Activated T-cell treated with anti-CD3 and anti-CD28 coated beads, Interleukin-2, amount 50 U/mL, for 24 hours (primary cell): ENCODE measurements at places on chromosomes 1 and 21.

DNA sequence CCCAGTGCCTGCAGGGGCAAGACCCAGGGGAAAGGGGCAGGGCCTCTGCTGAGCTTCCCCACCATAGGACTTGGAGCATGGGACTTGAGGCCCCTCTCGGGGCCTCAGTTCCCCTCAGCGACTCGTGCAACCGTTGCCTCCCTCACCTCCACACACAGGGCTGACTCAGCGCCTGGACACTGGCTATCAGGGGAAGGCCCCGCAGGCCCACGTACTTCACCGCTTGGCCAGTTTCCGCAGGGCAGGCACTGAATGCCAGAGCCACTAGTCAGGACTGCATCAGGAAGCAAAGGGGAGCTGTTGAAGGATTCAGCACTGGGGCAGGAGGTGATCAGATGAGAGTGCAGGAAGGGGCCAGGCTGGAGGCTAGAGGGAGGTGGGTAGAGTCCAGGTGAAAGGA is 15.5 kb upstream of the FAM131C start:
- no peaks in the 10 kb centered on the region for H3K36me3 ChIP-seq
- H3K27me3 ChIP-seq: no peaks in the 10 kb centered on the region
- H3K4me1 ChIP-seq: no peaks in the 10 kb centered on the region
- no peak overlapping the region for H3K27ac ChIP-seq
- DNase-seq: no peak

GRCh38 chr1:243529512-243529911 is 273.7 kb downstream of the SDCCAG8 start:
- H3K27ac ChIP-seq: no peak overlapping the region
- peaks cover 14% of the 10 kb centered on the region for H3K4me1 ChIP-seq
- DNase-seq: no peak
- no peak overlapping the region for H3K4me3 ChIP-seq
- peaks cover 40% of the 10 kb centered on the region for H3K36me3 ChIP-seq

- no peaks in the 10 kb centered on the region for H3K4me1 ChIP-seq
- no peak overlapping the region for H3K4me3 ChIP-seq
- DNase-seq: no peak
Measured at GRCh38 chr1:25056536-25056935, 126.5 kb upstream of the RUNX3 start.

- H3K36me3 ChIP-seq: no peaks in the 10 kb centered on the region
- no peak overlapping the region for H3K27ac ChIP-seq
- no peak overlapping the region for H3K4me3 ChIP-seq
- peaks cover 7% of the 10 kb centered on the region for H3K27me3 ChIP-seq
- no peaks in the 10 kb centered on the region for H3K4me1 ChIP-seq
- no peak for DNase-seq
Measured at GRCh38 chr1:17086751-17087150, 32.5 kb downstream of the PADI2 start.

DNA sequence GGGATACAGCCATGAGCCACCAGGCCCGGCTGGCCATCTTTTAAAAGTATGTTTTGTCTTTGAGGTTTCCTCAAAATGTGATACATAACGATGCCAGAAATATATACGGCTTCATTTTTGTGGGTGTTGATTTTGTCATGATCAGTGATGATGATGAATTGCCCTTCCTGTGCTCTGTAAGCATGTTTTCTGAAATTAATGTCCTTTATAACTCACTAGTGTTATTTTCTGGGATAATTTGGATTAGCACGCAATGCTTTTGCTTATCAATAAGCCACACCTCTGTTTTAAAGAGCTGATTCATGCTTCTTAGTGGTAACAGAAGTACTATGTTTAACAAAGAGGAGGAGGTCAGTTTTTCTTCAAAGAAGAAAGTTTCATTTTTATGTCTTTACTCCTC is 25.6 kb downstream of the PHACTR4 start:
- peaks cover 17% of the 10 kb centered on the region for H3K36me3 ChIP-seq
- H3K27ac ChIP-seq: no peak overlapping the region
- H3K4me3 ChIP-seq: no peak overlapping the region
- no peak for DNase-seq
- no peaks in the 10 kb centered on the region for H3K27me3 ChIP-seq

DNA sequence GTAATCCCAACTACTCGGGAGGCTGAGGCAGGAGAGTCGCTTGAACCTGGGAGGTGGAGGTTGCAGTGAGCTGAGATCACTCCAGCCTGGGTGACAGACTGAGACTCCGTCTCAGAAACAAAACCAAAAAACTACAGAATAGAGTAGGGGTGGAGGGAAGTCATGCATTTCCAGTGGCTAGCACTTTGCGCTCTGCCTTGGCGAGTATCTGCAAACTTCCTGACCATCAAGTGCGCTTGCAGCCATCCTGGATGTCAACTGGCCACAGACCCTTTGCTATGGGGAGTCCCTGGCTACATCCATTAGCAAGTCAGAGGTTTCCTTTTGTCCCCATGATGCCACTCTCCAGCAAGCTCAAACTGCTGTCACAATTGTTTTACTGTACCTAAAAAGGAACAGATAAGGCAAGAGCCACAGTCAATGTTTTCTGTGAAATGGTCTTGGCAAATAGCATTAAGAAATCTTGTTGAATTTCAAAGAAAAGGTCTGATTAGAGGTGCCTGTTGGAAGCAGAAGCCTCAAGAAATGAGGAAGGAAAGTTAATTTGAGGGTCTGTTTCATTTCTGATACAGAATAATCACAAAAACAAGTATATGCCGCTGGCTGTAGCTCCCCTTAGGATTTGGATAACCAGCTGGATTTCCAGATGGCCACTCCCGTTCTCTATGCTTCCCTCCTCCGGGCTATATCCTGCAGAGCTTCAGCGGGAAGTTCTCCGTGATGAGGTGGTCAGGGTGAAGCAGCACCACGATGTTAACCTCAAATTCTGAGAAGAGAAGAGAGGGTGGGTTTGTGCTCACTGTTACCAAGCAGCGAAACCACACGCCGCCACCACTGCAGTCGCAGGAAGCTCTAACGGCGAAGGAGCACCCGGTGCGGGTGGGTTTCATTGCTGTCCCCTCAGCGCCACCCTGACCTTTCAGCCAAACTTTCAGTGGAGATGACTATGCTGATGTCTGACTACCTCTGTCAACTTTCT is 42.0 kb downstream of the VPS26C start:
- peak overlapping the region; percentile 95 for H3K27ac ChIP-seq
- peaks cover 89% of the 10 kb centered on the region for H3K36me3 ChIP-seq
- peak; percentile 62 for DNase-seq

- H3K27ac ChIP-seq: no peak overlapping the region
- no peak for DNase-seq
- no peaks in the 10 kb centered on the region for H3K36me3 ChIP-seq
- H3K27me3 ChIP-seq: no peaks in the 10 kb centered on the region
- peaks cover 43% of the 10 kb centered on the region for H3K4me1 ChIP-seq
Measured at GRCh38 chr1:41689139-41689538, 204.7 kb upstream of the EDN2 start.

GRCh38 chr1:69045572-69045971 is 522.1 kb upstream of the LRRC7 start:
- no peak overlapping the region for H3K4me3 ChIP-seq
- H3K36me3 ChIP-seq: no peaks in the 10 kb centered on the region
- no peaks in the 10 kb centered on the region for H3K4me1 ChIP-seq
- DNase-seq: no peak

GRCh38 chr1:246631426-246631825 is 65.2 kb downstream of the CNST start:
- no peak for DNase-seq
- peaks cover 55% of the 10 kb centered on the region for H3K36me3 ChIP-seq
- H3K4me1 ChIP-seq: peaks cover 14% of the 10 kb centered on the region
- no peaks in the 10 kb centered on the region for H3K27me3 ChIP-seq
- no peak overlapping the region for H3K4me3 ChIP-seq
- H3K27ac ChIP-seq: no peak overlapping the region

DNA sequence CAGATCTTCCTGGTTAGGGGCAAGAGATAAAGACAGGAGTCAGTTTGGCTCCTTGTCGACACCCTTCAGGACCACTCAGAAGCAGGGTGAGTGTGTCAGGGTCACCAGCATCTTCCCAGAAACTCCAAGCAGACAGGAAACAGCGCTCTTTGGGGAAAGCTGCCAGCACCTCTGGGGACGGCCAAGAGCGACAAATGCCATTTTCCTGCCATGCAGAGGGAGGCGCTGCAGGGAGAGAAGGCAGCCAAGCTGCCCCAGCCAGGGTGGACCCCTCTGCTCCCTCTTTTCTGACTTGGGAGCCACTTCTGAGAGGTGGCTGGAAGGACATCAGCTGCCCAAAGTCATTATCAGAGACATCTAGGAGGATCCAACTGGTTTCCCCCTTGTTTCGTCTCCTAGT is 29.0 kb downstream of the SIM2 start:
- peaks cover 27% of the 10 kb centered on the region for H3K27me3 ChIP-seq
- no peaks in the 10 kb centered on the region for H3K36me3 ChIP-seq
- H3K27ac ChIP-seq: no peak overlapping the region
- H3K4me1 ChIP-seq: no peaks in the 10 kb centered on the region
- no peak for DNase-seq

DNA sequence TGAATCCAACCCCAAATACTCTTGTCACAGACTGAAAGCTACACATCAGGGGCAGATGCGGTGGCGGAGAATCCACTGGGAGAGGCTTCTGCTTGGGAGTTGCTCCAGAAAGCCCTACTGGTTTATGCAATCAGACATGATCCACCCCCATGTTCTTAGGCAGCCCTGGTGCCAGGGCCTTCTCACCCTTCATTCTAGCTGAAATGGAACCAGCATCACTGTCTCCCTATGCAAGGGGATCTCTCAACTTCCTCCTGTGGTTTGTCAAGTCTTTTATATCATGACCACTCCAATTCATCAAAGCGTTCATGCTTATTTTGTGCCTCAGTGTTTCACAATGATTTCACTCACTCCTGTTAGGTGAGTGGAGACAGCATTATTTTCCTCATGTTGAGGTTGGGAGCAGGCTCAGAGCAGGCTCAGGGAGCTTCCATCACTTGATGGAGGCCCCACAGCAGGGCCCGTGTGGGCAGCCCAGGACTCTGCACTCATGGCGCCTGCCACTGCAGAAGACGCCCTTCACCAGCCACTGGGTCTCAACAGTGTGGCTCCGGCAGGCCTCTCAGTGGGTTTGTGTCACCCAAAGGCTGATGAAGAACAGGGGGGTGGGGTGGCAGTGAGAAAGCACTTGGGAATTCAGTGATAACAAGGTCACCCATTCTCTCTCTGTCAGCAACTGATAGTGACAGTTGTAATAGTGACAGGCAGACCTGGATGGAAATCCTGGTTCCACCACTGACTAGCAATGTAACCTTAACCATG is 67.1 kb downstream of the CD58 start:
- H3K36me3 ChIP-seq: no peaks in the 10 kb centered on the region
- H3K4me1 ChIP-seq: peaks cover 64% of the 10 kb centered on the region
- DNase-seq: no peak
- no peaks in the 10 kb centered on the region for H3K27me3 ChIP-seq

DNA sequence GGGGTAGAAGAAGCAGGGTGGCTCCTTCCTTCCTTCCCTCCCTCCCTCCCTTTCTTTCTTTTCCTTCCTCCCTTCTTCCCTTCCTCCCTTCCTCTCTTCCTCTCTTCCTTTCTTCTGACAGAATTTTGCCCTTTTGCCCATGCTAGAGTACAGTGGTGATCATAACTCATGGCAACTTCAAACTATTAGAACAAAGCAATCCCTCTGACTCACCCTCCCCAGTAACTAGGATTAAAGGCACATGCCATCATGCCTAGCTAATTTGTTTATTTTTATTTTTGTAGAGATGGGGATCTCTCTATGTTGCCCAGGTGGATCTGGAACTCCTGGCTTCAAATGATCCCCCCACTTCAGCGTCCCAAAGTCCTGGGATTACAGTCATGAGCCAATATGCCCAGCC is 10.0 kb upstream of the RPE65 start:
- no peaks in the 10 kb centered on the region for H3K36me3 ChIP-seq
- H3K4me3 ChIP-seq: no peak overlapping the region
- DNase-seq: no peak

GRCh38 chr21:31299291-31300147 is 44.5 kb downstream of the TIAM1 start:
- DNase-seq: no peak
- H3K4me1 ChIP-seq: peaks cover 46% of the 10 kb centered on the region
- H3K27me3 ChIP-seq: no peaks in the 10 kb centered on the region
- H3K36me3 ChIP-seq: no peaks in the 10 kb centered on the region
- peak overlapping the region; percentile 24 for H3K27ac ChIP-seq

- DNase-seq: peak; percentile 21
- no peak overlapping the region for H3K27ac ChIP-seq
- no peaks in the 10 kb centered on the region for H3K36me3 ChIP-seq
- peaks cover 72% of the 10 kb centered on the region for H3K27me3 ChIP-seq
Measured at GRCh38 chr1:909861-910310, 13.8 kb upstream of the SAMD11 start.

GRCh38 chr1:28197682-28198415 is 21.4 kb upstream of the PTAFR start:
- no peaks in the 10 kb centered on the region for H3K27me3 ChIP-seq
- no peak overlapping the region for H3K4me3 ChIP-seq
- peak overlapping the region; percentile 47 for H3K27ac ChIP-seq
- peaks cover 44% of the 10 kb centered on the region for H3K4me1 ChIP-seq
- no peak for DNase-seq
- H3K36me3 ChIP-seq: peaks cover 82% of the 10 kb centered on the region

GRCh38 chr21:33733601-33734000 is 91.3 kb downstream of the ITSN1 start:
- no peak for DNase-seq
- no peaks in the 10 kb centered on the region for H3K36me3 ChIP-seq
- no peaks in the 10 kb centered on the region for H3K4me1 ChIP-seq
- H3K27me3 ChIP-seq: no peaks in the 10 kb centered on the region
- no peak overlapping the region for H3K4me3 ChIP-seq

- H3K27me3 ChIP-seq: peaks cover 6% of the 10 kb centered on the region
- no peak overlapping the region for H3K4me3 ChIP-seq
- H3K27ac ChIP-seq: no peak overlapping the region
- no peaks in the 10 kb centered on the region for H3K4me1 ChIP-seq
Measured at GRCh38 chr1:17569200-17570139, 30.0 kb downstream of the ARHGEF10L start.

GRCh38 chr1:10389271-10389973 is 9.4 kb upstream of the PGD start:
- H3K36me3 ChIP-seq: no peaks in the 10 kb centered on the region
- no peak overlapping the region for H3K27ac ChIP-seq
- DNase-seq: no peak
- H3K4me3 ChIP-seq: no peak overlapping the region
- H3K27me3 ChIP-seq: no peaks in the 10 kb centered on the region

DNA sequence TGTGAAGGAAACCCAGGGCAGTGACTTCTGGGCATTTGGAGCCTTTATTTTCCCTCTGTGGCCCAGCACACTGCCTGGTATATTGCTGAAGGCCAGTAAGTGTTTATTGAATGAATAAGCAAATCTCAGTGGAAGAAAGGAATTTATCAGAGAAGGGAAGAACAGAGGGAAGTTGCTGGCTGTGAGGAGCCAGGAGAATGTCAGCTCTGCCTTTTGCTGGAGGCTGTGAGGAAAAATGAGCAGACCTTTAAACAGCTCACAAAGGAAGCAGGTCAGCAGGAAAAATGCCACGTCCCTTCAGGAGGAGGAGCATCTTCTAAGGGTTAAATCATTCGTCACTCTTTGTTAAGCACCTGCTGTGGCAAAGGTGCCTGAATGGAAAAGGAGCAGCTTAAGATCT is 75.9 kb downstream of the GIPC2 start:
- H3K4me3 ChIP-seq: no peak overlapping the region
- no peak for DNase-seq
- no peaks in the 10 kb centered on the region for H3K36me3 ChIP-seq
- no peak overlapping the region for H3K27ac ChIP-seq

GRCh38 chr1:8456308-8456912 is 138.5 kb downstream of the SLC45A1 start:
- peaks cover 32% of the 10 kb centered on the region for H3K4me1 ChIP-seq
- no peak overlapping the region for H3K4me3 ChIP-seq
- peaks cover 7% of the 10 kb centered on the region for H3K36me3 ChIP-seq
- DNase-seq: no peak

- no peaks in the 10 kb centered on the region for H3K27me3 ChIP-seq
- peak overlapping the region; percentile 90 for H3K4me3 ChIP-seq
- peaks cover 43% of the 10 kb centered on the region for H3K4me1 ChIP-seq
- H3K27ac ChIP-seq: peak overlapping the region; percentile 94
Measured at GRCh38 chr1:155272466-155273342, 600 bp downstream of the CLK2 start.
